ENCODE measurements at places on chromosomes 1 and 21.

- no peak for DNase-seq
Measured at GRCh38 chr1:205068457-205069040, 15.7 kb downstream of the TMEM81 start.

- DNase-seq = no peak
Measured at GRCh38 chr1:2589431-2590232, 3.1 kb downstream of the PRXL2B start.

DNA sequence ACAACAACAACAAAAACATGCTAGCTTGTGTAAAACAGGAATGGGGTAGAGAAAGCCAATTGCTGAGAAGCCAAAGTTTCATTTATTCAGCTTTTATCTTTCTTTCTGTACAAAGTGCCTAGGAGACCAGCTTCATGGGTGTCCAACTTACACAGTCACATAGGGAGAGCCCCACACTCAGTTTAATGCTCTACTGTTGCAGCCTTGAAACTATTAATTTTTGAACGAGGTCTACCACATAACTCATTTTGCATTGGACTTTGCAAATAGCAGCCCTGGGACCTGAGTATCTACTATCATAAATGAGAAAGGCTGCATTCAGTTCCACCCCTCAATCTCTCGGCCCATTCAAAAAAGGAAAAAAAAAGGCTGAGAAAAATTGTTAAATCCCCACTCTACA lies 98.8 kb downstream of the ZNF644 start:
- no peak for DNase-seq

DNA sequence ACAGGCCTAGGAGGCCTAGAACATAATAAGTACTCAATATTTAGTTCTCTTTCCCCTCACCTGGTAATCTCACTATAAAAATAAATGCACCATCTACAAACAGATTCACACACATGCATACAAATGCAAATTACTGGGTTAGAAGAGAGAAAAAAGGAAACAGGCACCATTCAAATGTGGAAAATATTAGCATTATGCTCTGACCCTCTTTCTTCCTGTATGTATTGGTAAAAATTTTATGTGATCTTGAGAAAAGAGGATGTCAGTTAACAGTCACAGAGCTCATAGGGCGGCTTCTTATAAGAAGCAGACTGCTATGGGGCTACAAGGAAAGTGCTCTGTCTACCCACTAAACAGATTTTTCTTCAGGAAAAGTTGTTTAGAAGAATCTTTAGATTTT lies 565.4 kb downstream of the LMO4 start:
- no peak for DNase-seq

DNA sequence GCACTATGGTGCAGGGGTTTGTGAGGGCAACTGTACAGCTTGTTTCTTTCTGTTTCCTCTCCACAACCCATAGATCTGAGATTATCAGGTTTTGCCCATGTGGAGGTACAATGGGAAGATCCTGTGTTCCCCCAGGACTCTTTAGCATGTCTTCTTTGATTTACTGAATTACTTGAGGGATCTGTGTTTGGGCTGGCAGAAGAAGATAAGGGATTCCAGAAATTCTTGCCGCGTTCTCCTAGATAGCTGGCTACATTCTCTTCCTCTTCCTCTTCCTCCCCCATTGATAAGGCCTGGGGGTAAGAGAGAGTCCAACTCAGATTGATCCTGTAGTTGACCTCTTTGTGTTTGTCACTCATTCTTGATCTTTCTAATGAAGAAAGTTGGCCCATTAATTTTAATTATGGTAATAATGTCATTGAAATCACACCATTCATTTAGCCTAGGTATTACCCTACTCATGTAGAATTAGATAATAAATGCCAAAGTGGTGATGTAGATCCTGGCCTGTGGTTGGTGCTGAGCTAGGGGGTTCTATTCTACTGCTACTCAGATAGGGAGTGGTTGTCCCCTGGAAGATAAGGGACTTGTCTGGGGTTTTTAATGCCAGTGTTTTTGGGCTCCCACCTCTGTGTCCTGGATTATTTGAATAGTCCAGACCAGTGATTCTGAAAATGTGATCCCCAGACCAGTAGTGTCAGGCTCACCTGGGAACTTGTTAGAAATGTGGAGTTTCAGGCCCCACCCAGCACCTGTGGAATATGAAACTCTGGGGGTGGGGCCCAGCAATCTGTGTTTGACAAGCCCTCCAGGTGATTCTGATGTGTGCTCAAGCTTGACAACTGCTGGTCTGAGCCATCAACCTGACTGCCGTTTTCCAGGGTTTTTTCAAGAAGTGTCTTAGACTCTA lies 122.2 kb downstream of the NOS1AP start:
- DNase-seq = no peak

- no peak for DNase-seq
Measured at GRCh38 chr1:185653615-185654014, 80.6 kb upstream of the HMCN1 start.

GRCh38 chr1:234281826-234282489 lies 91.3 kb upstream of the COA6 start:
- no peak for DNase-seq

GRCh38 chr1:3907031-3907534 lies 7.0 kb upstream of the C1orf174 start:
- no peak for DNase-seq

Data from NCI-H1436 (cell line).